ENCODE measurements at places on chromosomes 12 and 14. TPM values are rescaled to one million over a fixed set of nuclear protein-coding genes. Genes with fewer than 3 reads are reported as not detected.
A peak's percentile ranks its signal among the peaks of the same experiment; 100 is the strongest.

DNA sequence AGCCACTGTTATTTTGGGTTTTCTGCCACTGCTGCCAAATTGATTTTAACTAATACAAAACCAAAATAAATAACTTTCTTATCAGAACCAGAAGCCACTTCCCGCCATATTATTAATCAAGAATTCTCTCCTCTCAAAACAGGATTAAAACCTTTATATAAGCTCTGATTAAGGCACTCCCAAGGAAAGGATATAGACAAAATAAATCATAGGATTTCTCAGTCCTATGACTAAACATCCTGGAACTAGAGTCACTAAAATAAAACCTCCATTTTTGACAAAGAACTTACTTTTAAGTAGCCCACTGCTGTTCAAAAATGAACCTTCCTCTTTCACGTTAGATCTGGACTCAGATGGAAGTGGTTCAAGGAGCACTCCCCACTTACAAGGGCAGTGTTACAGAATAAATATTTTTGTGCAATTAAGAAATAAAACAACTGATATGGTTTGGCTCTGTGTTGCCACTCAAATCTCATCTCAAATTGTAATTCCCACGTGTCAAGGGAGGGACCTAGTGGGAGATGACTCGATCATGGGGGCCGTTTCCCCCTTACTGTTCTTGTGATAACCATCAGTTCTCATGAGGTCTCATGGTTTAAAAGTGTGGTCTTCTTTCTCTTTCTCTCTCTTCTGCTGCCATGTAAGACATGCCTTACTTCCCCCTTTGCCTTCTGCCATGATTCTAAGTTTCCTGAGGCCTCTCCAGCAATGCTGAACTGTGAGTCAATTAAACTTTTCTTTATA is 26.4 kb downstream of the GXYLT1 start:
- no peak for DNase-seq

DNA sequence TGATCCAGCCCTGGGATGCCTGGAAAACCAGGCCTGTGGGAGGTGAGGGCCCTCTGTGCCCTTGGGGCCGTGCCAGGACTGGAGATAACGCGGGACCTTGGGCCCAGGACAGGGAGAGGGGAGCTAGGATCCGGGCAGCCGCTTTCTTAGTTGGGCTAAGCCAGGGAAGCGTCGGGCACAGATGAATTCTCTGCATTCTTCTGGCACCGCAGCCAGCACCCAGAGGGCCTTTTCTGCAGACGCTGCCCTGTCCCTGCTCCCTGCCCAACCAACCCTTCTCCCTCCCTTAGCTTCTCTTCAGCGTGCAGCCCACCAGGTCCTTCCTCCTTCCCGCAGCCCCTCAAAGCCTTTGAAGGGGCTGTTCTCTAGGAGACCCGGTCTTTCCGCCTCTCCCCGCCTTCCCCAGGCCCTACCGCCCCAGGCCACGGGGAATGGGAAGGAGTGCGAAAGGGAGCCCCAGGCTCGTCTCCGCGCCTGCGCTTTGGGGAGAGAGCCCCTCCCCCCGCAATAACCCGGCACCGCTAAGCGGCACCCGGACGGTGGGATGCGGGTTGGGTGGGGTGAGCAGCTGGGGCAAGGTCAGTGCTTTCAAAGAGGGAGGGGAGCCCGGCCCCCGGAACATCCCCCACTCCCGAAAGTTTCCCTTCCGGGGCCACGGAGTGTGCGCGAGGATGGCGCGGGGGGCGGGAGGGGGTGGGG is 663 bp downstream of the NCKAP5L start:
- DNase-seq: peak; percentile 76

GRCh38 chr12:51244269-51244668 is 5.6 kb downstream of the DAZAP2 start:
- no peak for DNase-seq

DNA sequence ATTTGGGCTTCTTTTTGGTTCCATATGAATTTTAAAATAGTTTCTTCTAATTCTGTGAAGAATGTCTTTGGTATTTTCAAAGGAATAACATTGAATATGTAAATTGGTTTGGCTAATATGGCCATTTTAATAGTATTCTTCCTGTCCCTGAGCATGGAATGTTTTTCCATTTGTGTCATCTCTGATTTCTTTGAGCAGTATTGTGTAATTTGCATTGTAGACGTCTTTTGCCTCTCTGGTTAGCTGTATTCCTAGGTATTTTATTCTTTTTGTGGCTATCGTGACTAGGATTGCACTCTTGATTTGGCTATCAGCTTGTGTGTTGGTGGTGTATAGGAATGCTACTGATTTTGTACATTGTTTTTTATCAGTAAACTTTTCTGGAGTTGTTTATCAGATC is 601.9 kb downstream of the SNAPC1 start:
- DNase-seq: no peak

- DNase-seq: no peak
Measured at GRCh38 chr12:86264451-86265328, 8.5 kb upstream of the MGAT4C start.

ACVR1B gene
- 28.0 TPM for total RNA-seq

DNA sequence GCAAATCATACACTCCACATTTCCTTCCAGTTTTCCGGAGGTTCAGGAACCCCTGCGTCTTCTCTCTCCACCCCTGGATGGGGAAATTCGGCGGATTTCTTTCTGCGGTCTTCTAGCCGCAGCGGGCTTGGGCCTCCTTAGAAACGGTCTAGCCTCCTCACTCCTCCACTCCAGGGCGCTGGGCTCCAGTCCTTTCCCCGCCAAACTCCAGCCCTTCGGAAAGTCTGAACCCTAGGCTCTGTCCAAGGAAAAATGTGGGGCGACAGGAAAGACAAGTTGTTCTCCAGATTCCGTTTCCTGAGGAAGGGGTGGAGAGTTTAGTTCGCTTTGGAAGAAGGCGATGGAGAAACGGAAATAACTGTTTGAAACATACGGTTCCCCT is 1.4 kb upstream of the HOXC10 start:
- no peak for DNase-seq

Data from left lobe of liver (tissue), 2 donors.